GM04504 (cell line): ENCODE measurements at places on chromosomes 2 and 18.

- DNase-seq: no peak
Measured at GRCh38 chr2:202911203-202911511, 316 bp downstream of the WDR12 start.

DNA sequence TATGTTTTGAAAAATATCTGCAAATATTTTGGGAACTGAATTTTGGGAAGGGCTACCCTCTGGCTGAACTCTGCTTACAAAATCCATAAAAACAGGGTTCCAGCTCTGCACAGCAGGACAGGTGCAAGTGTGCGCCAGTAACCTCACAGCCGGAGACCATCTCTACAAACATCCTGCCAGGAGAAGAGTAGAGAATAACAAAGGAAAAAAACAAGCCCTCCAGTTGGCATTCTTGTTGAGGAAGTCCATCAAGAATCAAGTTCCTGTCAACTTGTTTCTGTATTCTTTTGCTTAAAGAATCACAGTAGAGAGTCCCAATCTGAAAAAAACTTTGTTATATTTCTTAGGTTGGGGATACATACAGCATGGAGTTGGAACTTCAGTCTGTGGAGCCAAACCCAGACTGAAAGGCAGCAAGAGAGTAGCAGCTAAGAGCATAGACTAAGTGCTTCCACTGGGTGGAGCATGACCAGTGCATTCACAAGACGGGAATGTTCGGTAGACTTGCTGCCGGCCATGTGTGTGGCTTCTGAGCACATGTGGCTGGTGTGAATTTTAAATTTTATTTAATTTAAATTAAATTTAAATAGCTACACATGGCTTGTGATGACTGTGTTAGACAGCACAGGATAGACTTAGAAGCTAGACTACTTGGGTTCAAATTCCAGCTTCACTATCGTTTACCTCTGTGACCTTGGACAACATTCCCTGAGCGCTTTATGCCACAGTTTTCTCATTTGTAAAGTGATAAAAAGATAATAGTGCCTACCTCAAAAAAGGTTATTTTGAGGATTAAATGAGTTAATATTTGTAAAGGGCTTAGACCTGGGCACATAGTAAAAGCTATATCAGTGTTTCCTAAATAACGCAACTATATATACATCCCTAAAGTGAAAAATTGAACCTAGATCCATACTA lies 41.9 kb downstream of the SPTBN1 start:
- DNase-seq: no peak

DNA sequence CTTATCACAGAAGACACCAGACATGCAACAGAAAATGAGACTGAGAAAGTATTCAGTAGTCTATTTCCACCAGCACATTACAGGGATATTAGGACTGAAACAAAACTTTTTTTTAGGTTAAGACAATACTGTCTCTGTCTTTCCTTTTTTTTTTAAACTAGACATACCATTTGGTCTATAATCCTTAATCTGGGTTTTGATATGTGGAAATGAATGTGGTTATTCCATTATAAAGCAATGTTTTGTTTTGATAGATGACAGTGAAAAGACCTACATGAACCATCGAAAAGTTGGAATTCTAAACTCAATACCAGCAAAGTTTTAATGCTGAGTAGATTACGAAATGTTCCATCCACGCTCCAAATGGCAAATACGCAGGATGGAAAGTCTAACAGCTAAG lies 123.4 kb downstream of the TCF4 start:
- no peak for DNase-seq

DNA sequence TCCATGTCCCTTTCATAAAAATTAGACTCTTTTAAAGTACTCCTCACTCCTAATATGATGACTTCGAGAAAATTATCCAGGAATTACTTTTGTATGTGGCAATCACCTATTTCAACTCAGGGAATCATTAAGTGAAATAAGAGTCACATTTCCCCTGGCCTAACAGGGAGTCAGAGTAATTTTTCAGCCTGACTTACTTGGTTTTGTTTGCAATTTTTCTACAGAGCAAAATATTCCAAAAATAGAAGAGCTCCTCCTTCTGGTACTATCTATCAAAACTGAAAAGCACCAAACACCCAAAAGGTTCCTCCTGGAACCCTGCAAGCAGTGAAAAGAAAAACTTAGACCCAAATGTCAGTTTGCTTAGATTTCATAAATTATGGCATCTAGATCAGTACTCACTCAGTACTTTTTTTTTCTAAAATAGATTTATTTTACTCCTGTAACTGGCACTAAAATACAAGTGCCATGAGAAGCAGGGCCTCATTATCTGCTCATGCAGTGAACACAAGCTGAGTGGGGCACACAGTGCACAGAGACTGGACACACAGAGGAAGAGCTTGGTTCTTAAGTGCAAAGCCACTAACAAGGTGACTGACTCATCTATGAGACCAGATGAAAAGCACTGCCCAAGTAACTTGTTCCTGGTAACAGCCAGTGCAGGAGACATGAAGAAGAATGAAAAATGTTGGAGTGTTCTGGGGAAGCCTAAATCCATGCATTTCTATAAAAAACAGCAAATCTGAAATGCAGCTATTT lies 28.7 kb downstream of the ACAA2 start:
- DNase-seq: peak; percentile 4

DNA sequence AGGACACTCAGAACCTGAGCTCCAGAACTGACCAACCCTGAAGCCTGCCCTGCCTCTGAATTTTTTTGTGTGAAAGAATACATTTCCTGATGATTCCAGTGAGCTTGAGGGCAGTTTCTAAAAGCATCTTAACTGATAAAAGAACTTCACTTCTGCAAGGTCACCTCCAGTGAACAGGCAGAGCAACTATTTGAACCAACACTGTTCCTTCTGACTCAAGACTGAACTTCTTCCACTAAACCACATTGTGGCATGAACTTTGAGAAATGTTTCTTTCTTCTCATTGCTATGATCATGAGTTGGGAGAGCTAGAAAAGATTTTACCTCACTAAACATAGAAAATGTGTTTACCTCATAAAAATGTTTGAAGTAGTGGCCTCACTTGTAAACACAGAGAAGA lies 83.8 kb upstream of the SERTAD2 start:
- DNase-seq: no peak

GRCh38 chr2:101790857-101791256 lies 93.3 kb downstream of the MAP4K4 start:
- DNase-seq: peak; percentile 73

GRCh38 chr2:126765395-126765794 lies 109.4 kb downstream of the GYPC start:
- DNase-seq: no peak
